ENCODE measurements at places on chromosomes 6 and 20.
A peak's percentile ranks its signal among the peaks of the same experiment; 100 is the strongest.

DNA sequence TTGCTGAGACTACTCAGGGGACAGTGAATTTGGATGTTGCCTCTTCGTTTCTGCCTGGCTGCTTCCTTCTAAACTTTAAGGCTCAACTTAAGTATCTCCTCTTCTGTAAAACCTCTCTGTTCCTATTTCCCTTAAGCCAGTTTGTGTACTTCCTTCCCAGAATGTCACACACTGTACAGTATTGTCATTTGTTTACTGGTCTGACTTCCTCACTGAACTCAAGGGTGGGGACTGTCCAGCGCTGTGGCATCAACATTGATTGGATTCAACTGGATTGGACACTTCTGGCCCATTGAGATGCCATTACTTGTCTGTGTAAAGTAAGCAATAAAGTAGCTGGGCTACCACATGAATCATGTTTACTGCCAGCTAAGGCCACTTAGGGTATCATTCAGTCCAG lies 69.7 kb downstream of the ANKS1A start:
- DNase-seq, result no peak

DNA sequence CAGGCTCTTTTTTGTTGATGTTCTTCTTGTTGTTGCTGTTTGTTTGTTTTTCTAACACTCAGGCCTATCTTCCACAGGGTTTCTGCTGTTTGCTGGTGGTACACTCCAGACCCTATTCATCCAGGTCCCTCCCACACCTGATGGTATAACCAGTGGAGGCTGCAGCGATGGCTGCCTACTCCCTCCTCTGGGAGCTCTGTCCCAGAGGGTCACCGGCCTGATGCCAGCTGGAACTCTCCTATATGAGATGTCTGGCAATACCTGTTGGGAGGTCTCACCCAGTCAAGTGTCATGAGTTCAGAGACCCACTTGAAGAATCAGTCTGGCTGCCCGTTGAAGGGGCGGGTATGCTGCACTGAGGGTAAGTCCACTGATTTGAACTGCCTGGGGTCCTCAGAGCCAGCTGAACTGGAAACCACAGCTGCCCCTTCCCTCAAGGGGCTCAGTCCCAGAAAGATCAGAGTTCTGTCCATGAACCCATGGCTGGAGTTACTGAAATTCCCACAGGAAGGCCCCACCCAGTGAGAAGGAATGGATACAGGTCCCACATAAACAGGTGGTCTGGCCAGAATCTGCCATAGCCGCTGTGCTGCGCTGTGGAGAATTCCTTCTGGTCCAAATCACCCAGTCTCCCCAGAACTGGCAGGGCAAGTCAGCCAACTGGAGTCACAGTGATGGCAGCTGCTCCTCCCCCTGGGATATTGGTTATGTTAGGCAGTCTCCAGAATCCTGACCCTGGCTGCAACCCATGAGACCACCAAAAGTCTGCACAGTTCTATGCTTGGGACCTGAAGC lies 664.4 kb downstream of the FRK start:
- no peak for DNase-seq

DNA sequence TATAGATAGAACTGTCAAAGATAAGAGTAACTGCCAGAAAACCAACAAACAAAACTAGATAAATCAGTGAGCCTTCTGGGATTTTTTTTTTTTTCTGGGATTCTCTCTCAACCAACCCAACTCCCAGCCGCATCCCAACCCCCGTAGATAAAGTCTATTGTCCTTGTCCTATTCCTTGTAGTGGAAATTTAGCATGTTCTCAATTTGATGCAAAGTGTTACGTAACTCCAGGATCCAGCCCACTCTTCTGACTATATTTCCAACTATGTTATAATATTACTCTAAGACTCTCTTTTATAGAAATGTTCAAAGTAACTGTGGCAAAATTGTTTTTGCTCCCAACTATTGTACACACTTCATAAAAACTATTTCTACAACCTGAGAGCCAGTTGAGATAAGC lies 15.4 kb upstream of the CDYL start:
- DNase-seq, result no peak

- no peak for DNase-seq
Measured at GRCh38 chr6:15985379-15985959, 143.4 kb upstream of the MYLIP start.

DNA sequence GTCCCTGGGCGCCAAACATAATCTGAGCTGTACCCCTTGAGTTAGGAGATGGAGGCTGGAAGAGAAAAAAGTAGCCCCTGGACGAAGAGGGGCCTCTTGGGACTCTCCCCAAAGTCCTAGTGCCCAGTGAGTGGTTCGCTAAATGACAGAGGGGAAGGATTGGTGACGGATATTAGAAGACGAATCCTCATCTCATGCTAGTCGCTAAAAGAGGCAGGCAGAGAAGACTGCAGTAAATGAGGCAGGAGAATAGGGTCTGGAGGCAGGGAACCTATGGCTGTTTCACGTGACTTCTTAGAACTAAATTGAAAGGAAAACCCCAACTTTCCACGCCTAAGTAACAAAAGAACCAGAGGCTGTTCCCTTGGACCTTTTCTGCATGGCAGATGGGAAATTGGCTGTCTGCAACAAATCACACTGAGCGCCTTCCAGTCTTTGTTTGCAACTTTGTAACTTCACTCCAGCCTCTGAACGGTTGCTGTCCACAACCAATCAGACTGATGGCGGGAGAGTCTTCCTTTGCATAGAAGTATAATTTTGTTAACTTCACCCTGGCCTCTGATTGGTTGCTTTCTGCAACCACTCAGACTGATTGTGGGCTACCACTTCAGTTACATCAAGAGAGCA lies 731 bp upstream of the RBL1 start:
- DNase-seq, result peak; percentile 56

DNA sequence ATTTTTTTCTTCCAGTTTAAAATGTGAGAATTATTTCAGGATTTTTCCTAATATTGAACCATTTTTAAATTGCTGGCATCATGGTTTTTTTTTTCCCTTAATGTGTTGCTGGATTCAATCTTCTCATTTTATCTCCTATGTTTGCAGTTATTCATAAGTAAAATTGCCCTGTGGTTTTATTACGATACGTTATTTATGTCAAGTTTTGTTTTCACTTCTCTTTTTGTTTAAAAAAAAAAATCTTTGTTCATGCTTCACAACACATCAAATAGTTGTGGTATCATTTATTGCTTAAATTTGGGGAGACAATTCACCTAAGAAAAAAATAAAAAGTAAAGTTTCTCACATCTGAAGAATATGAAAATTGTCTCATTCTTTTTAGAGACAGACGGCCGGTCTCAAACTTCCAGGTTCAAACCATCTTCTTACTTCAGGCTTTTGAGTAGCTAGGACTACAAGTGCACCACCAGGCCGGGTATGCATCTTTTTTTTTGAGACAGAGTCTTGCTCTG lies 239.3 kb upstream of the ID4 start:
- no peak for DNase-seq

- peak; percentile 58 for DNase-seq
Measured at GRCh38 chr6:43964659-43965570, 162.3 kb downstream of the MRPL14 start.

GRCh38 chr6:42271834-42272805 lies 54.5 kb upstream of the MRPS10 start:
- DNase-seq, result no peak

DNA sequence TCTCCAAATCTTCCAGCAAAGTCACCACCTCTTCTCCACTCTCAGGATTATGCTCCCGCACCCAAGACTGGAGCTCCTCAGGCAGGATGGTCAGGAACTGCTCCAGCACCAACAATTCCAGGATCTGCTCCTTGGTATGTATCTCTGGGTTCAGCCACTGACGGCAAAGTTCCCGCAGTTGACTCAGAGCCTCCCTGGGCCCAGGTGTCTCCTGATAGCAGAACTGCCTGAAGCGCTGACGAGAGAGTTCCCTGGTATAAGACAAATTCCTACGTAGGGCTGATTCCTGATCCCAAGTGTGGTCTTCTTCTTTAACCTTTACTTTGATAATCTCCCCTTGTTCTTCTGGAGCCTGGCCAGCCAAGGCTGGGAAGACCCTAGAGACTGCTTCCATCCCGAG lies 60.6 kb downstream of the GPX5 start:
- no peak for DNase-seq

DNA sequence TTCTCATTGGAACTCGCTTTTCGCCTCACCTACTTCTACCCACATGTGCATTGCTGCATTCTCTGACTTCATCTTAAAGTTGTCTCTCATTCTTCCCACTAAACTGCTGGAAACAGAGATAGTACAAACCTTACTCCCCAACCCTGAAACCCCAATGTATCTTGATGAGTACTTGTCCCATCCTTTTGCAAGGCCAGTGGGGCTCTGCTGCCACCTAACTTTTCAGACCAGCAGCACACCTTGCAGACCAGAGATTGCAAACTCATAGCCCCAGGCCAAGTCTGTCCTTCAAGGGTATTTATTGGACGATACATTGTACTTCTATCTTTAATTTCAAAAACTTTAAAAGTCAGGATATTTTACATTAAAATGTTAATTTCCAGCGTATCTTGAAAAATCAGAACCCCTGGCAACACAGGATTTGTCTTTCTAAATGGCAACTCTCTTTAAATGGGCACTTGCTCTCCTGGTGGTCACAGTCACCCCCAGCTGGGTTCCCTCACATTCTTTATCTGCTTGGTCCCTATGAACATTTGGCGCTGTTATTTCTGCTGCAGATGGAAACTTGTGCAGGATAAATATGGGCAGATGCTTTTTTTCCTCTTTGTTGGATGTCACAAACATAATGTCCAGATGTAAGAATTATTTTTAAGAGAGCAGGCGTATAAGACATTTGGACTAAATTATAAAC lies 83.9 kb downstream of the SOD2 start:
- DNase-seq, result peak; percentile 61

DNA sequence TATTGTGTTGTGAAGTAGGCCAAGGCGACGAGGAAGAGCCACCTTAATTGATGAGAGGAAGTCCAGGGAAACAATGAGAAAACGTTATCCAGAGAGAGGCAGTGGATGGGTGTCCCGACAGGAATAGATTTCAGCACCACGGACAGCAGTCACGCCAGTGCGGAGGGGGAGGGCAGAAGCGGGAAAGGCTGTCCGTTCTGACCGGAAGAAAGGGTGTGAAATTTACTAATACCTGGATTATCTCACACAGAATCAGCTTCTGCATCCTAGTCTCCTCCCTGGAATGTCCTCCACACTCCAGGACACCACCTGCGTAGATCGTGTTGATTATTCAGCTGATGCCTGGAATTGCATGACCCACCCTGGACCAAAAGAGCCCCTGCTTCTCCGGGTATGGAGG lies 7.4 kb upstream of the BPIFA3 start:
- DNase-seq, result peak; percentile 66

GRCh38 chr6:43584892-43585570 lies 9.0 kb downstream of the POLH start:
- DNase-seq, result no peak

- DNase-seq, result no peak
Measured at GRCh38 chr6:114398481-114398880, 55.7 kb upstream of the HS3ST5 start.

DNA sequence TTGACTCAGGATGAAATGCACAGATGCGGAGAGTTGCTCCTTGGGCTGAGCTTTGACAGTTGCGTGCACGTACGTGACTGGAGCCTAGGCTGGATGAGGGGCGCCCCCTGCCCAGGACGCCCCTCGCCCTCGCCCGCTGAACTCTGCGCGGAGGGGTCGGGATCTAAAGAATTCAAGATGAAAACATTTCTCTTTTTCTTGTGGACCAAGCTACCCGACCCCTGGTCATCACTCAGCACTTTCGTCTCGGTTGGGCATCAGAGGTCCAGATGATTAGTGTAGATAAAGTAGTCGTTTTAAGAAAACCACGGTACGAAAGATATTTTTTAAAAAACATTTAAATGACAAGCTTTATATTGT lies 700 bp downstream of the DTD1 start:
- DNase-seq, result no peak

- DNase-seq, result peak; percentile 55
Measured at GRCh38 chr6:73610444-73611275, 43.1 kb downstream of the SLC17A5 start.

DNA sequence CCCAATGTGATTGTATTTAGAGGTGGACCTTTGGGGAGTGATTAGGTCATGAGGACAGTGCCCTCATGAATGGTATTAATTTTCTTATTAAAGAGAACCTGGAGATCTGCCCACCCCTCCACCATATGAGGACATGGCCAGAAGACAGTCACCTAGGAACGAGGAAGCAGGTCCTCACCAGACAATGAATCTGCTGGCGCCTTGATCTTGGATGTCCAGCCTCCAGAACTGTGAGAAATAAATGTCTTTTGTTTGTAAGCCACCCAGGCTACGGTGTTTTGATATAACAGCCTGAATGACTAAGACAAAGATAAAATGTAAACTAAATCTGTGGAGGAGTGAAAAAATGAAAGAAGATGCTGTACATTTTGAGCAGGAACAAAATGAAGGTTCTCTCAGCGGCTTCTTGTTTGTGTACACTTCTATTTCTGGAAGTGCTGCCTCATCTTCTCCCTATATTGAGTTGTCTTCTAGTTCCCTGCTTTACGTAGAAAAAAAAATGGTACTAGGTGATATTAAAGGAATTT lies 1.5 kb upstream of the IPCEF1 start:
- DNase-seq, result no peak

GRCh38 chr6:94130478-94130877 lies 711.1 kb upstream of the EPHA7 start:
- no peak for DNase-seq

GRCh38 chr6:89275900-89276299 lies 39.2 kb downstream of the GABRR2 start:
- no peak for DNase-seq

GRCh38 chr20:4987130-4987529 lies 14.2 kb downstream of the SLC23A2 start:
- no peak for DNase-seq

GRCh38 chr20:6265204-6265904 lies 142.5 kb upstream of the FERMT1 start:
- DNase-seq, result peak; percentile 82

DNA sequence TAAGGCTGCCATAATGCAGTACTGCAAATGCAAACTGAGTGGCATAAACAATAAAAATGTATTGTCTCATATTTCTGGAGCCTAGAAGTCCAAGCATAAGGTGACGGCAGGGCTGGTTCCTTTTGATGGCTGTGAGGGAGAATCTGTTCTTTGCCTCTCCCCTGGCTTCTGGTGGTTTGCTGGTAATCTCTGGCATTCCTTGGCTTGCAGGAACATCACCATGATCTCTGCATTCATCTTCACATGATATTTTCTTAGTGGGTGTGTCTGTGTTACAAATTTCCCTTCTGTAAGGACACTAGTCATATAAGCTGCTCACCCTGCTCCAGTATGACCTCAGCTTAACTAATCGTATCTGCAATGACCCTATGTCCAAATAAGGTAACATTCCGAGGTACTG lies 1104.2 kb upstream of the CITED2 start:
- no peak for DNase-seq

GRCh38 chr6:110514818-110515217 lies 38.4 kb upstream of the SLC22A16 start:
- peak; percentile 76 for DNase-seq

DNA sequence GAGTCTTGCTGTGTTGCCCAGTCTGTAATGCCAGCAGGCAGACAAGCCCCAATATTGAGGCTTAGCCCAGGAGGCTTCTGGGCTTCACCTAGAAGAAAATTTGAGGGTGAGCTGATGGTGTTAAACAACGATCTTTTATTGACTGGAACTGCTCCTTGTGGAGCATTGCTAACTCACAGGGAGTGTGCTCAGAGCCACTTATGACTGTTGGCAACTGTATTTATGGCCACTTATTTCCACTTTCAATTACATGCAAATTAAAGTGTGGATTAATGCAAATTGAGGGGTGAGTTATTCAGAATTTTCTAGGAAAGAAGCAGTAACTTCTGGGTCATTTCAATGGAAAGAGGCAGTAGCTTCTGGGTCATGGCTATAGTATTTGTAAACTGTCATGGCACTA lies 317.2 kb upstream of the FKBP1C start:
- DNase-seq, result no peak

Measured in NB4 (cell line).